CD4-positive, alpha-beta T cell treated with Interleukin-17A for 4 hours (primary cell): ENCODE measurements at places on chromosomes 2 and 18.
A peak's percentile ranks its signal among the peaks of the same experiment; 100 is the strongest.

DNA sequence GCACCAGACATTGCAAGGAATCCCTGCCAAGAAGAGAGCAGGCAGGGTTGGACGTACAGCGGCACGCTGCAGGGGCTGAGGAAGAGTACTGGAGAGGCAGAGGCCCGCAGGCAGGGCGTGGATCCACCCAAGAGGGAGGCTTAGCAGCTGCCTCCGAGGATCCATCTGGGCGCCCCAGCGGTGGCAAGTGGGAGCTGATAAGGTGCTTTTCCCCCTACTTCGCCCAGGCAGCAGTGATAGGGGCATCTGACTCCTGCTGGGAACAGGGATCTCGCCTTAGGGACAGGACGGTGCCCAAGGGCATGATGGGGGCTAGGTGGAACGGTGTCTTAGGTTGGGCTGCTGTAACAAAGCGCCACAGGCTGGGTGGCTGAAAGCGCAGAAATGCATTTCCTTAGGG, 67.4 kb upstream of the HS6ST1 start:
- no peak for DNase-seq

DNA sequence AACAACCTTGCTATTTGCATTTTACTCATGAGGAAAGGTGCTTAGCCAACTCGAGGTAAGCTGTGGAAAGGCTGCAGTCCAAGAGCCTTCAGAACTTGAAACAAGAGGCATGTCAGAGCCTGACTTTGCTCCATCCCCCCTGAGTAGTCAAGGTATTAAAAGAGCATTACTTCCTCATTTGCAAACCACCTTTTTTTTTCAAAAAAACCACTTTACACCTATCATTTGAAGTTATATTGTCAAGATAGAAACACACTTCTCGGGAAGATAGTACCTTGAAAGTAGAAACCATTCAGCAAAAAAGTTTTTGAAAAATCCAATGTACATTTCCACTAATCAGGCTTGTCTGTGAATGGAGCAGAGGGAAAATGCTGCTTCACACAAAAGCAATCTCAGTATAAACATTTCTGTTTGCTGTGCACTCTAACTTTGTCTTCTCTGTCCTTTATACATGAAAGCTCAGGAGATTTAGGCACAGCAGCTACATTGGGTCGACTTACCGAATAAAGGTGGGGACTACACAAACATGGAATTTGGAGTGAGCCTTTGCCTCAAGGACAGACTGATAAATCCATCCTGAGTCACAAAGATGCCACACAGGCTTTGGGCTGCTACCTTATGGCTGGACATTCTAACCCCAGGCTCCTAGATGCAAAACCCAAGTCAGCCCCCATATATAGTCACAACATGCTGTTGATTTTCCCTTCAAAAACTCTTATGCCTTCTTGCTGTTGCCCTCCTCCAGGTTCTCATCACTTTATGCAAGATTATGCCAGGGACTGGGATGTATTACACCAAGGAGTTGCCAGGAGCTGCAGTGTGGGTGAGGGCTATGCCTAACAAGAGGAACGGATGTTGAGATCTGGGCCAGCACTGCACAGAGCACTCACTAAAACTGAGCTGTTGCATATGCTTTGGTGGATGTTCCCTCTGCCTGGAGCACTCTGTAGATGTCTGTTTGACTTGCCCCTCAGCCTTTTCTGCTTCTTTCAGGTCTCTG, 41.4 kb upstream of the EML4 start:
- peak; percentile 64 for DNase-seq

DNA sequence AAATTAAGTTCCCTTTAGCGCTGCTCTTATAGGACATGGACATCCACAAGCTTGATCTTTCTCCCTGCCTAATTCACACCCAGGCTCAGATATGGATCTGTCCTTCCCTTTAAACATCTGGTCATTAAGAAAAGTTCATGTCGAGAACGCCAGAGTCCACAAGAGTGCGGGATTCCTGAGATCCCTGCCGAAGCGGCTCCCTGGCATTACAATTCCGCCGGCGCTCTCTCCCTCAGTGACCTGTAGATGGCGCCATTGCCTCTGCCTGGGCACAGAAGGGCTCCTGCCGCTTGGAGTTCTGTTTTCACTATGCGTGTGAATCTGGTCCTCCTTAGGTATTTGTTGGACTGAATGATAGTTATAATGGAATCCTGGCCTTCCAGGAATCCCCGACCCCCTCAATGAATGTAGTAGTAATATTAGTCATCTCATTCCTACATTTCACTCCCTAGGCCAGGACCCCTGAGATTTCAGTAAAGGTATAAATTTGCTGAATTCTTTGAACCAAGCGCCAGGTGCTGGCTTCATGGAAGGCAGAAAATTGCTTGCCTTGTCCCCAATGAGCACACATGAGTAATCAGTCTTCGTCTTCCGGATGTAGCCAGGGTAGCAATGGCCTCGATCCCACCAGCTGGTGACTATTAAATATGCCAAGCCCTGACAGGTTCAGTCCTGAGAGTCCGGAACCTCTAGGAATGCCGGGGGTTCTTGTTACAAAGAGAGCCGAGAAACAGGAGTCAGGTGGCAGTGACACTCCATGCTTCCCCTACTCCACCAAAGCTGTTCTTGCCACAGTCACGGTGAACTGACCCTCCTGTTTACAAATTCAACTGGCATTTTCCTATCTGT, 26.4 kb upstream of the CD207 start:
- DNase-seq: peak; percentile 79

DNA sequence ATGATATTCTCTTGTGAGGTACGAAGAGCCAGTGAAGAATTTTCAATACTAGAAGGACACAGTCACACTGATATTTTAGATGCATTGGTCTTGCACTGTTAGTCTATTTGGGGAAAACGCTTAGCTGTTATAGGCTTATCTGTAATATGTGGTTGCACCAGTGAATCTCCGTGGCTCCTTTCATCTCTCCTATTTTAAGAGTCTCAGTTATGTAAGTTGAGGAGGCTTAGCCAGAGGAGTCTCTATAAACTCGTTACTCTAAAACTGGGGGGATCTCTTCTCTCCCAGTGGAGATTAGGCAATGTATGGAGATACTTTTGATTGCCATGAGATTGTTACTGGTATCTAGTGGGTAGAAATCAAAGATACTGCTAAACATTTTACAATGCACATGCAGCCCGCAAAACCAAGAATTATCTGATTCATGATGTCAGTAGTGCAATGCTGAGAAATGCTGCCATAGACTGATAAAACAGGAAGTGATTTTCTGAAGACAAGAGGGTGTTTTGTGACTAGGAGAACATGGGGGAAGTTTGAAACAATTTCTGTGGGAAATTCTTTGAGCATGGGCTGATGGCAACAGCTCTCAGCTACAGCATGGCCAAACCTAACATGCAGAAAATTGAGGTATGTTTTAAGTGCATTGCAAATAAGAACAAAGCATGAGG, 339.1 kb downstream of the SOX11 start:
- no peak for DNase-seq

DNA sequence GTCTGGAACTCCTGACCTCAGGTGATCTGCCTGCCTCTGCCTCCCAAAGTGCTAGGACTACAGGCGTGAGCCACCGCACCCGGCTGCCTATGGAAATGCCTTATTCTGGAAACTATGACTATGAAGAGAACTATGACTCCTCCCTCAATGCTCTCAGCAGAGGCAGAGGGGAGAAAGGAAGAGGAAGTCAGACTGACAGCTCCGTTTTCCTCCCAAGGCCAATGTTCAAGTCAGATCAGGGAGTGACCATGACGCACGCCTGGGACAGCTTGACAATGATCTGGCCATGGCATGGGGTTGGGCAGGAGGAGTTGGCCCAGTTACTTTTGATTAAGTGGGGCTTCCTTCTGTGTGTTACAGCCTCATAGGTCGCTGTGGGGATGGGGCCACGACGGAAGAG, 44.3 kb upstream of the MRPL33 start:
- DNase-seq: no peak

DNA sequence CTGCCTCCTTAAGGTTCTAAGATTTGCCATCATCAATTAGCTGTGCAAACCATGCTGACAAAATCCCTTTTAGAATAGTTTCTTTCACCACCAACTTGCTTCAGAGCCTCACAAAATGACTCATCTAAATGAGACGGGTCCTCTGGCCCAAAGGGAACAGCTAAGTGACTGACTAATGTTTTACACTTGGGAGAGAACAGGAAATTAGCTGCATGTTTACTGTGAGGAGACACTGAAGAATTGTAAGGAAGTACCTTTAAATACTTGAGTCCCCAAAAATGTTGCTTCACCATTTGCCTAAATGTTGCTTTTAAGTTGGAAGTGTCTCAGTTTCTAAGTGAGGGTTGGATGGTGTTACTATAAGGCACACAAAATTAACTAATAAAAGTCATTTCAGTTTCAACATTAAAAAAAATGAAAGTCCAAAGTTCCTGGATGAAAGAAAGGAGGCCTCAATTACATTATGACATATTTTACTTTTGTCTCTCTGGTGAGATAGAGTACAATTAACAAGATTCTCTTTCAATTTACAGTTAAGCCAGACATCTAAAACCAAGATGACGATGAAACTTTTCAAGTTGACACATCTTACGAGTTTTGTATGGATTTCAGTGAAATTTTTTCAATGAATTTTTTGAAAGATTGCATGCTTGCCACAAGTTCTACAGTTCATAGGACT, 229.1 kb upstream of the FN1 start:
- DNase-seq: no peak

- DNase-seq: no peak
Observed at GRCh38 chr18:74790451-74790850, 192.8 kb downstream of the ZNF407 start.

DNA sequence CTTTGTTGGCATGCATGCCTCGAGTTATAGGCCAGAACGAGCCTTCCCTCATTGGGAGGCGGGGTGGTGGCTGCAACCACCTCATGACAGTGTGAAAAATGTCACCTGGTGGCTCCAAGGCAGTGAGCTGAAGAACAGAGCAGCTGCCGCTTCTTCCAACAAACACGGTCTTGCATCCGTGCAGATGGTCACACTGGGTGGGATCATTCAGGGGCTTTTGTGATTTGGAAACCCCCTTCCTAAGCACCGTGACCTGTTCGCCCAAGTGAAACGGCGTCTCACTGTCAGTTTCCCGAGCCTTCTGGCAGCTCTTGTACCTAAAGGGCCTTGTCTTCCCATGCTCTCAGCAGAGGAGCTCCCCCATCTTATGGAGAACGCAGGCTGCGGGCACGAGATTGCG, 159.7 kb downstream of the NAPG start:
- DNase-seq: no peak

- DNase-seq: no peak
Observed at GRCh38 chr2:19158896-19159295, 199.5 kb downstream of the OSR1 start.

- no peak for DNase-seq
Observed at GRCh38 chr2:201574766-201575165, 68.5 kb downstream of the TMEM237 start.

- no peak for DNase-seq
Observed at GRCh38 chr2:137966043-137966442, 1.8 kb downstream of the HNMT start.

- no peak for DNase-seq
Observed at GRCh38 chr2:26355038-26355995, 8.7 kb upstream of the ADGRF3 start.

GRCh38 chr2:95268211-95269035, 5.8 kb upstream of the PROM2 start:
- DNase-seq: no peak

- no peak for DNase-seq
Observed at GRCh38 chr2:627340-627709, 49.9 kb downstream of the TMEM18 start.

DNA sequence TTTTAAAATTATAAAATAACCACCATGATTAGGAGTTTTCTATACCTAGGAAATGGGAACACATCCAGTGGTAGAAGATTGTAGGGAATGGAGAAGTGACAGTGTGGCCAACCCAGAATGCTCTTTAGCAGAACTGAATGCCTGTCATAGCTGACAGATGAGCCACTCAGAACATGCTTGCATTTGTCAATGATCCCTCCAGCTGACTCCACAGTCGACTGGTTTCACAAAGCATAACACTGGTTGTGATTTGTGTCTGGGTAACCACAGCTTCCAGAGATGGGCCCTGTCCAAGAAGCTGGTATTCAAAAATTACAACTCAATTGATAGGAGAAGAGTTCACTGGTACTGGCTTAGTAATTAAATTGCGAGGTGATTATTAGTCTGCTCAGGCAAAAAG, 9.0 kb upstream of the CTIF start:
- DNase-seq: no peak

DNA sequence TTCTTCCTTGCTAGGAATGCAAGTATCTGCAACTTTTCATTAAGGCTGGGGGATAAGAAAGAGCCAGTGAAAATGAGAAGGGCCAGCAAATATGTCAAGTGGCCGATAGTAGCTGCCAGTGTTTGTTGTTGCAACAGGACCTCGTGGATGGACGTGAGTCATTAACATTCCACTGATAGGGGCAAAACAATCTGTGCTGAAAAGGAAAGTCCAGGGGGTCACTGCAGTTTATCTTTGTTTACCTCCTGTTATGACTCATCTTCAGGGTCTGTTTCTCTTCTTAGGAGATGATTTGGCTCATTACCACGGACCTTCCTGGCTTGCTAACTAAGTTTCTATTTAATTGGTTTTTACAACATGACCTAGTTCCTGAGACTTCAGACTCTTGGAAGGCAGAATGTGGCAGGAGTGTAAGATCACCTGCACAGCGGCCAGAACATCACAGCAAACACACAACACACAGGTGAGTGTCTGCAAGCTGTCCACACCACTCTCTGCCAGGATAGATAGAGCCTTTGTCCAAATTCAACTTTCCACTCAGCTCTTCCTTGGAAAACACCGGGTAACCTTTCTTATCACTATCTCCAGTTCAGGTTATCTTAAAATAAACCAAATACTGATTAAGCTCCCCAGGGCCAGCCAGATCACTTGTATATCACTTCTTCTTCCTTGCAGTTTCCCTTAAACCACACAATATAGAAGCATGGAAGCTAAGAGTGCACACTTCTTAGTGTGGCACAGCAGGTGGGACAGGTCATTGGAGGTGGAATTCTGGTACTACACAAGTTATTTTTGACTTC, 157.5 kb upstream of the LMAN1 start:
- no peak for DNase-seq

- no peak for DNase-seq
Observed at GRCh38 chr2:10868465-10869314, 43.0 kb upstream of the KCNF1 start.

DNA sequence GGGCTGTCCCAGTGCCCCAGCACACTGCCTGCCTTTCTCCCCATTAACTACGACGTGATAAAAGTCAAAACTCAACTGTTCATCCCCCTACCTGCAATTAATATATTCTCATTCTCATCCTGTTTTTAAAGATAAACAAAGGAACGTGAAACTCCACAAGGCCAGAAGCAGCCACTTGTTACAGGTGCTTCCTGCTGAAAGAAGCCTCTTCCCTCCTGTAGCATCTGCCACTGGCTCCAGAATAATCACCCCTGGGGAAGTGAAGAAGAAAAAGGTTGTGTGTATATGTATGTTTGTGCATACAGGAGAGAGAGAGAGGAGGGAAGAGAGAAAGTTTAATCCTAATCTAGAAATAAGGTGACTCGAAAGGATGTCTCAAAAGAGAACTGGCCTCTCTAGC, 27.1 kb downstream of the KIAA2012 start:
- DNase-seq: no peak

DNA sequence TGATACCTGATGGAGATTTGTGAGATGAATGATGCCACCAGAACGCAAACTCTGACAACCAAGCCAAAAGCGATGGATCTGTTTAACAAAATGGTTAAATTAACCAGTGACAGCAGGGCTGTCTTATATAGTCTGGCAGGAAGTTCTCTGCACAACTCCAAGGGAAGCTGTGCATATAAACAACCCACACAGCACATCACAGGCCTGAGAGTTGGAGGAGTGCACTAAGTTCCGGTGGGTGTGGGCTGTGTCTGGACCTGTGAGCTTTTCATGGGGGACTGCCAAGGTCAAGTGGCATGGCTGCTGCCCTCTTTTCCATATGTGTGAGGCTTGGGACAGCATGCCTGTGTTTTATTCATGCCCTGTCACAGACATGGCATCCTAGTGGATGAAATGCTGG, 414.6 kb upstream of the TRIB2 start:
- peak; percentile 44 for DNase-seq
